BJ (cell line): ENCODE measurements at places on chromosomes 2 and 18. TPM values are rescaled to one million over a fixed set of nuclear protein-coding genes. Genes with fewer than 3 reads are reported as not detected.

Gene ZNF532
- polyA plus RNA-seq: 69.6 and 75.3 TPM in 2 replicates

Gene TMEM37
- polyA plus RNA-seq: 0.51 and 0.63 TPM in 2 replicates

Gene INHBB
- 3.3 and 3.9 TPM in 2 replicates for polyA plus RNA-seq

Gene CSRNP3
- 0.18 and 0.23 TPM in 2 replicates for polyA plus RNA-seq

Gene CYTIP
- not detected in 2 replicates for polyA plus RNA-seq

Gene CCDC138
- polyA plus RNA-seq: 0.52 and 1.1 TPM in 2 replicates

Gene SOCS6
- 26.7 and 28.7 TPM in 2 replicates for polyA plus RNA-seq

Gene L3MBTL4
- polyA plus RNA-seq: not detected in 2 replicates

Gene SATB2
- 2.7 and 4.8 TPM in 2 replicates for polyA plus RNA-seq

Gene LCT
- polyA plus RNA-seq: not detected in 2 replicates

Gene CEP76
- 4.0 and 6.8 TPM in 2 replicates for polyA plus RNA-seq

Gene SLC30A3
- 0.06 and 0.10 TPM in 2 replicates for polyA plus RNA-seq

Gene GKN1
- not detected in 2 replicates for polyA plus RNA-seq

Gene GREB1
- polyA plus RNA-seq: not detected in 2 replicates

Gene ATP5F1A
- 557 and 639 TPM in 2 replicates for polyA plus RNA-seq

Gene FBXO36
- polyA plus RNA-seq: 2.4 and 2.8 TPM in 2 replicates

Gene MROH2A
- polyA plus RNA-seq: not detected in 2 replicates

Gene SP110
- polyA plus RNA-seq: 5.4 and 6.6 TPM in 2 replicates

Gene PLA2R1
- 9.5 and 15.3 TPM in 2 replicates for polyA plus RNA-seq

Gene LAMA1
- 3.2 and 3.4 TPM in 2 replicates for polyA plus RNA-seq

Gene MOCOS
- 12.5 and 12.6 TPM in 2 replicates for polyA plus RNA-seq

Gene PID1
- polyA plus RNA-seq: 4.9 and 8.8 TPM in 2 replicates

Gene LOXL3
- 95.8 and 130 TPM in 2 replicates for polyA plus RNA-seq

Gene TCF7L1
- 1.9 and 3.2 TPM in 2 replicates for polyA plus RNA-seq

Gene LYG2
- not detected in 2 replicates for polyA plus RNA-seq

Gene TWIST2
- 110 and 127 TPM in 2 replicates for polyA plus RNA-seq

Gene YPEL5
- polyA plus RNA-seq: 141 and 190 TPM in 2 replicates

Gene SGPP2
- polyA plus RNA-seq: not detected in 2 replicates

Gene AMER3
- not detected in 2 replicates for polyA plus RNA-seq

Gene CCL20
- not detected in 2 replicates for polyA plus RNA-seq

Gene LDLRAD4
- polyA plus RNA-seq: 0.07 TPM in 1 of 2 replicates, not detected in the other

Gene LINC00305
- not detected in 2 replicates for polyA plus RNA-seq

Gene TSHZ1
- polyA plus RNA-seq: 19.3 and 23.9 TPM in 2 replicates

Gene SERPINB10
- polyA plus RNA-seq: 0.38 and 0.85 TPM in 2 replicates

Gene MEP1B
- not detected in 2 replicates for polyA plus RNA-seq

Gene CYP27A1
- 17.2 and 26.8 TPM in 2 replicates for polyA plus RNA-seq

Gene IL1RL1
- polyA plus RNA-seq: not detected in 2 replicates

Gene MAL
- not detected in 2 replicates for polyA plus RNA-seq

Gene CNPPD1
- polyA plus RNA-seq: 43.5 and 66.9 TPM in 2 replicates

Gene INPP5D
- 0.26 and 0.38 TPM in 2 replicates for polyA plus RNA-seq

Gene KIAA1328
- polyA plus RNA-seq: 2.2 and 3.3 TPM in 2 replicates

Gene UGT1A5
- polyA plus RNA-seq: not detected in 2 replicates
